ENCODE measurements at places on chromosomes 1 and 21.

GRCh38 chr1:206716870-206717673 lies 32.4 kb downstream of the MAPKAPK2 start:
- no peak for DNase-seq

DNA sequence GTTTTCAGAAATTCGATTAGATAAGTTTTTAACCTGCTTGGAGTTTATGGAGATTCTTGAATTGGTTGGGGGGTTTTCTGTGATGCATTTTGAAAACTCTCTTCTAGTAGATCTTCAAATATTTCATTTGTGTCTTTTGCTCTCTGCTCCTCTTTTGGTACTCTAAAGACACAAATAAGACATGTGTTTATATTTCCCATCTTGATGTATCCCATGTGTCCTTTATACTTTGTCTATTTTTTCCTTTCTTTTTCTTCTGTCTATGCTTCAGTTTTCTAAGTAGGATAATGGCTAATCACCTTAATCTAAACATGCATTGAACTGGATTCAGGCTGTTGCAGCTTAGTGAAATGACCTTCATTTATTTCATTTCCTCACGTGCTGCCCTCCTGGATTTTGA lies 63.8 kb upstream of the C1orf87 start:
- DNase-seq = no peak

DNA sequence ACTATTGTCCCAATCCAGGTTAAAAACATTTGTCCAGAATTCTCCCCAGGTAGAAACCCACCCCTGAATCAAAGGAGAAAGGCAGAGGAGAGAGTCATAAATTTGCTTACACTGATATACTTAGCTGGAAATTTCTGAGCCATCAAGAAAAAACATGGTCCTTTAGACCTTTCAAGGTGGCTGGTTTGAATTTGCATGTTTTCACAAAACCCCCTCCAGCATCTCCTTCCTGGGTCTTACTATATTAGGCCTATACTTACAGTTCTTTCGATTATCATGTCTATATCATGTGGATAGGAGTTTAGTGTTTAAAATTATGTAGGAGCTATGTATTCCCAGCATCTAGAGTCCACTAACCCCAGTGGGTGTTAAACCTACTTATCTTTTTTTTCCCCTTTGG lies 178.2 kb downstream of the PLPP3 start:
- no peak for DNase-seq

DNA sequence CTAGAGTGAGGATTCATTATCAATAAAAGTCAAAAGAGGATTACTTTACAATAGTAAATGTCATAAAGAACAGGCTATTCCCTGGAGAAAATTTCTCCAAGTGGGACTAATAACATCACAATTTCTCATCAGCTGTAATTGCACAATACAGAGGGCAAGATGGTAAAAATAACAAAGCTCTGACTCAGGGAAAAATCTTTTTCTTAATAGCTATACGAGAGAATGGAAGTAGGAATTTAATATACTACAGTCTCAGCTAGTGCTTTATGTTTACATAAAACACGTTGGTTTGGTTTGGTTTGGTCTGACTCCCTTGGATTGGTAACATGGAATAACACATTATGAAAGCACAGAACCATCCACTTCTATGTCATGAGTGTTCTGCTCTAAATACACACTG lies 397.6 kb downstream of the LRRIQ3 start:
- no peak for DNase-seq

- no peak for DNase-seq
These were observed 11.4 kb downstream of the RNF11 start for GRCh38 chr1:51247499-51247898.

GRCh38 chr1:89624715-89625323 lies 8.1 kb upstream of the LRRC8C start:
- no peak for DNase-seq

DNA sequence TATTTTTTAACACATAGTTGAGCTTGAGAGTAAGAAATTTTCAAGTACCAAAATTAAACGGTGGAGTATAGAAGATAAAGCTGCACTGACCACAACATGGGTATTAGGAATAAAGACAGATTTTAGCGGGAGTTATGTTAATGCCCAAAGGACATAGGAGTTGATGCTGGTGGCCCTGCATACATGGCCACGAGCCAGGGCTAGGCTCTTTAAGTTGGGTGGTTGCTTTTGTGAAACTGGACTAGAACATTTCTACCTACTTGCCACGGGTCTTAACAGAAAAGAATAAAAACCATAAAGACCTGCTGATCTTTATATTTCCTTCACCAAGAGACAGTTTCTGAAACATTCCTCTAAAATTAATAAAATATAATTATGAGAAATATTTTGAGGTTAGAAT lies 14.9 kb downstream of the EDEM3 start:
- no peak for DNase-seq

DNA sequence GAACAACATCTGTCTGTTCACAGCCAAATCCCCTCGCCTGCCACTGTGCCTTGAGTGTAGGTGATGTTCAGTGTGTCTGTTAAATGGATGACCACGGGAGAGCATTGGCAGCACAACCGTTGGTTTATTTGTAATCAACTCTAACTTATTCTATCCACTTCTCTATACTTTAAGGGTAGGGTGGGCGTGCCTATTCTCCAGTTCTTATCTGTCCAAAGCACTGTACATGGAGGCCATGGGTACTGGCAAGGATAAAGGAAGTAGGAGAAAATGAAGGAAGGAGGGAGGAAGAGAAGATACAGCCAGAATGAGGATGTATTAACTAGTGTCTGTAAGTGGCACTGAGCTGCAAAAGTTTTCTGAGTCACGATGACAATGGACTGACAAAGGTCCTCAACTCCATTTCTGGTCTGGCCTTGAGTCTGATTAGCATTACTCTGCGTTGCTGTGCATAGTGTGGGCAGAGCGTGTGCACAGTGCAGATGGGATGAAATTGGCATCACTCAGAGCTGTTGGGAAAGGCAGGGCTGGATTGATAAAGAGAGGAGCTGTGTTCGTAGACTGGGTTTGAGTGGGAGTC lies 7.1 kb downstream of the RHOU start:
- DNase-seq = no peak

DNA sequence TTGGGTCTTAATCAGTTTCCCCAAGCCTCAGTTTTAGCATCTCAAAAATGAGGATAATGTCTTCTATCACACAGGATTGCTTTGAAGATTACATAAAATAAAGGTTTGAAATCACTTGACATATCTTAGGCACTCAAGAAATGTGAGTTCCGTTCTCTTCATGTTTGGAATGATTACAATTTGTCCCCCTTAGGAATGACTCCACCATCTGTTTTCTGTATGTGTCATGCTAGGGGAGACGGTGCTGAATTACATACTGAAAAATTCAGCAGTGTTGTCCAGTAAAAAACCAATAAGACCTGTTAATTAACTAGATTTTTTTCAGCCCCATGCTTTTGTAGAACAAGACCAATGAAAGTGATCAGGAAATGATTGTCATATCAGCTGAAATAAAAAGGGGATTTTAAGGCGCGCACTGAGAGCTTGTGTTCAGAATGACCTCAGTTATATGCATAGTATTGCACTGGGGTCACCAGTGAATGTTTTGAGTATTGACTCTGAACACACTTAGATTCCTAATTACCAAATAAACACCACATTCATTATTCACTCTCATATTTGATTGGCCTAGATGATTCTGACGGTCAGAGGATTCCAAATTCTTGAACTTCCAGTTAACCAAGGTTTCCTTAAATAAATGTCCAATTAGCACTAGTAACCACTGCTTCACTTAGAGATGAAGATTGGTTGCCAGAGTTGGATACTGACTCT lies 114.5 kb upstream of the KCNK2 start:
- no peak for DNase-seq

GRCh38 chr21:38787461-38788274 lies 18.1 kb upstream of the ETS2 start:
- DNase-seq = no peak

GRCh38 chr21:45594721-45595489 lies 48.6 kb upstream of the PCBP3 start:
- DNase-seq = no peak

DNA sequence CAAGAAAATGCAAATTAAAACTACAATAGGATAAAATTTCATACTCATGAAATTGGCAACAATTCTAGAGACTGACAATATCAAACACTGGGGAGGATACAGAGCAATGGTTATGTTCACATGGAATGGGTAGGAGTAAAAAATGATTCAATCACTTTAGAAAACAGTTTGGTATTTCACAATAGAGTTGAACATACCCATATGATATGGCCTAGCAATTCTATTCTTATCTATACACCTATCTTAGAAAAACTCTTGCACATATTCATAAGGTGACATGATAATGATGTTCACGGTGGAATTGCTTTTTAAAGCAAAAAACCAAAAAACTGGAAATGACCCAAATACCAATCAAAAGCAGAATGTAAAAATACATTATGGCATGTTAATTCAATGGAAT lies 28.7 kb downstream of the PHC2 start:
- DNase-seq = no peak

DNA sequence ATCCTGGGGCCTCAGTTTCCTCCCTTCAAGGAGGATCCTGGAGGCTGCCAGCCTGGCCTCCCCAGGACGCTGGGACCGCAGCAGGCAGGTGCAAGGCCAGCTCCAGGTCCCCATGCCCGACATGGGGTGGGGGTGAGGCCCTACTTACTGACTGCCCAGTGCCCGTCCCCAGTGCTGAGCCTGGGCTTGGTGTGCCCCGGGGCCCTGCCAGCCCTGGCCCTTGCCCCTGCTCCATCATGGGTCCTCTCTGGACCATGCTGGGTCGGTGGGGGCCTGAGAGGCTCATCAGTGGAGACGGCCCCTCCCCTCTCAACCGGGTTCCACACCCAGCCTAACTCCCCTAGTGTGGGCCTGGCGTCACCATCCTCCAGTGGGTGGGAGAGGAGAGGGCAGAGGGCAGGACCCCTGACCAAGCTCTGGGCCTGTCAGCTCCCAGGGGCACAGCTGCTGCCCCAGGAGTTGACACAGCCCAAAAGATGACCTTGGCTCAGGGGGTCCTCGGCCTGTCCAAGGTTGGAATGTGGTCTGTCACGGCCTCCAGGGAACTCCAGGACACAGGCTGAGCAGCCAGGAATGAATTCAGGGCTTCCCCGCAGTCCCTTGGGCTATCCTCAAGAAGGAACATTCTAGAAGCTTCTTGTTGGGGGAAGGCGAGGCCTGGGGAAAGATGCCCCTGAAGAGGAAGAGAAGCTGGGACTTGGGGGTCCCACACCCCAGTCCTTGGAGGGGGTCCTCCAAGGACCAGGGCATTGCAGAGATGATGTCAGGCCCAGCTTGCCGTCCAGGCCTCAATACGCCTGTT lies 17.6 kb upstream of the ARF1 start:
- DNase-seq = no peak

GRCh38 chr1:170460414-170461155 lies 71.4 kb upstream of the GORAB start:
- no peak for DNase-seq

DNA sequence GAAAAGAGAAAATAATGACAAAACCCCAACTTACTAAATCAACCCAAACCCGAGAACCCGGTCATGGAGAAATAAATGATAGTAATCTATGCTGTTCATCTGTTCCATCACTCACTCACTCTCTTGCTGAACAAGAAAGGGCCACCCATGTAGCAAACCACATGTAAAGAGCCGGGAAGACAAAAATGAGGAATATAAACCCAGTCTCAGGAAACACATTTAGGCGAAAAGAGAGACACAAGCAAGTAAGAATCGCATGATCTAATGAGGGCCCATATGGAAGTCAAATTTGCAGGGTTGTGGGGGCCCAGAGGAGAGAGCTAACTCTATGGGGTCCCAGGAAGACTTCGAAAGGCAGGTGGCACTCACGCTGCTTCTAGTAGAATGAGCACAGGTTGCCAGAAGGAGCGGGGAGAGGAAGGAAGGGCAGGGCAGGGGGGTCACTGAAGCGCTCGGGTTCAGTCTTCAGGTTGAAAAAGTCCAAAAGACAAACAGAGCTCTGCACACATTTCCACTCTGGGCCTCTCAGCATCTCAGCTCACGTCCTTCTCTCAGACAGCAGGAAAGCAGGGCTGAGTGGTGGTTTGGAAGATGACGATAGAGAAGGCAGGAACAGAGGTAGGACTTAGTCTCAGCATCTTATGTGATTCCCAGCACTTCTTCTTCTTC lies 142.9 kb upstream of the KRTAP19-8 start:
- DNase-seq = no peak

DNA sequence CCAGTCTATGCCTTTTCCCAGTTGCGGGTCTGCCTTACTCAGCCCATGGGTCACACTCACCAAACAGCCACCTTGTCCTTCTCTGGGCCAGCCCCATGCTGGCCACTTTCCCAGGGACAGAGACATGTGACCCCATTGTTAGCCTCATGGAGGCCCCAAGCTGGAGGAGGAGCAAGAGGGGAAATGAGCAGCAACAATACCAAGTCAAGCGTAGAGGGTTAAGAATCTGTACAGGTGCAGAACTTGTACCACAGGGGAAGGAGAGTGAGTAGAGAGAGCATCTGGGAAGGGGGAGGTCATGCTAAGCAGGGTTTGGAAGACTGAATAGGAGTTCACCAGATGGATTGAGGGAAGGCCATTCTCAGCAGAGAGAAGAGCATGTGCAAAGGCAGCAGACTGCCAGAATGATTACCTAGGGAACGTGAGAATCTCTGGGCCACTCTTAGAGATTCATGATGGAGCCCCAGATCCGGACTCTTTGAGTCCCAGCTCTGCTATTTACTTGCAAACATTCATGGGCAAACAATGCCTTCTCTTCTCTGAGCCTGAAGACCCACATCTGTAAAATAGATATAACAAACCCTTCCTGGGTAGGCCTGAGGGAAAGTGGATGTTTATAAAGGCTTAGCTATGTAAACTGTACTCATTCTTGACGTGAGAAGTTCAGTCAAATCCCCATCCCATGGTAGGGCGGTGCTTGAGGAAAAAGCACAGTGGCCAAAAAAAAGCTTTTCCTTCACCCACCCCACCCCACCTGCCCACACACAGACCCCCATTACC lies 2.8 kb upstream of the SLC2A1 start:
- DNase-seq = no peak

- DNase-seq = no peak
These were observed 29.3 kb upstream of the BCAS2 start for GRCh38 chr1:114610546-114611245.

DNA sequence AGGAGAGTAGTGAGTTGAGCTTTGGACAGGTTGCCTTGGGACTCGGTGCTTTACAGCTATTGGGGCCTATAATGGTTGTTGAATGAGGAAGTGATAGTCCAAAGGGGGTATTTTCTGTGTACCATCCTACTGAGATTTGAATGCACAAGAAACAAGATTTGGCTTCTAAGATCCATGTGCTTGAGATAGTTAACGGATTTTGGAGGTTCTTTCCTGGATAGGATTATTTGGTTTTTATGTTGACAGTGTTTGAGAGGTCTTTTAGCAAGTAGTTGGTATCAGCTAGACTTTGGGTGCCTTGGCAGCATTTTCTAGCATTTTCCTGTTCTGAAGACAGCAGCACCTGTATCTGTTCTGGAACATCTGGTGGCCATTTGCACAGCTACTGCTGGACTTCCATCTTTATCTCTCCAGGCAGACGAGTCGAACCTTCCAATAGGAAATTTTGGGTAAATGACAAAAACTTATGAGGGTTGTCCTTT lies 3.6 kb upstream of the SCAF4 start:
- DNase-seq = no peak
